Stimulated activated naive B cell treated with anti-CD40 and anti-IgM and Interleukin-4, amounts not matched to agents 10 μg/mL and 1 μg/mL and 100 μg/mL, for 72 hours (primary cell): ENCODE measurements at places on chromosomes 7 and 10.

DNA sequence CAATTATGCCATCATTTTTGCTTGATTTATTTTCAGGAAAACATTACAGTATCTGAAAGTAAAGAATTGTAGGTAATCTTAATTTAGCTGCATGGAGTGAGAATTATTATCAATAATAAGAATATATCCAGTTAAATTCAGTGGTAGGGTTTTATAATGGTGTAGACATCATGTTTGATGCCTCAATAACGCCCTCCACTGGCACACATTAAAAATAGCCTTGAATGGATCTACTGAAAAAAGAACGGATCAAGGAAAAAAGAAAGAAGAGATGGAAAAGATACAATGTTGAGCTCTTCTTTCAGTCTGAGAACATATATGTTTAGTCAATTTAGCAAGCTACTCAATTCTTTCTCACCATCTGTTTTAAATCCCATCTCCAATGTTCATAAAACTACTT, 319.2 kb downstream of the CDC14C start:
- DNase-seq = no peak
- H3K4me3 ChIP-seq = no peak overlapping the region
- H3K4me1 ChIP-seq = no peaks in the 10 kb centered on the region
- H3K36me3 ChIP-seq = no peaks in the 10 kb centered on the region
- H3K27ac ChIP-seq = no peak overlapping the region
- H3K27me3 ChIP-seq = no peaks in the 10 kb centered on the region

DNA sequence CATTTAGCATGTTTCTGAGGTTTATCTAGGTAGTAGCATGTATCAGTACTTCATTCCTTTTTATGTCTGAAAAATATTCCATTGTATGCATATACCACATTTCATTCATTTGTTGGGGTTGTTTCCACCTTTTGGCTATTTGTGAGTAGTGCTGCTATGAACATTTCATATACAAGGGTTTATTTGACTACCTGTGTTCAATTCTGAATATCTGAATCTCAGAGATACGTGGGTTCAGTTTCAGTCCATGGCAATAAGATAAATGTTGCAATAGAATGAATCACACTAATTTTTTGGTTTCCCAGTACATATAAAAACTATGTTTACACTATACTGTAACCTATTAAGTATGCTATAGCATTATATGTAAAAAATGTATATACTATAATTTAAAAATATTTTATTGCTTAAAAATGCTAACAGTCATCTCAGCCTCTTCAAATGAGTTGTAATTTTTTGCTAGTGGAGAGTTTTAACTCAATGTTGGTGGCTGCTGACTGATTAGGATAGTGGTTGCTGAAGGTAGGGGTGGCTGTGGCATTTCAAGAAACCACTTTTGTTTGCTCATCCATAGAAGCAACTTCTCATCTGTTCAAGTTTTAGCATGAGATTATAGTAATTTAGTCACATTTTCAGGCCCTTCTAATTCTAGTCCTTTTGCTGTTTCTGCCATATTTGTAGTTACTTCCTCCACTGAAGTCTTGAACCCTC, 13.9 kb downstream of the PLEKHA1 start:
- no peak for DNase-seq
- H3K36me3 ChIP-seq = peaks cover 10% of the 10 kb centered on the region
- no peaks in the 10 kb centered on the region for H3K27me3 ChIP-seq
- H3K4me1 ChIP-seq = peaks cover 18% of the 10 kb centered on the region
- H3K4me3 ChIP-seq = no peak overlapping the region
- H3K27ac ChIP-seq = no peak overlapping the region

DNA sequence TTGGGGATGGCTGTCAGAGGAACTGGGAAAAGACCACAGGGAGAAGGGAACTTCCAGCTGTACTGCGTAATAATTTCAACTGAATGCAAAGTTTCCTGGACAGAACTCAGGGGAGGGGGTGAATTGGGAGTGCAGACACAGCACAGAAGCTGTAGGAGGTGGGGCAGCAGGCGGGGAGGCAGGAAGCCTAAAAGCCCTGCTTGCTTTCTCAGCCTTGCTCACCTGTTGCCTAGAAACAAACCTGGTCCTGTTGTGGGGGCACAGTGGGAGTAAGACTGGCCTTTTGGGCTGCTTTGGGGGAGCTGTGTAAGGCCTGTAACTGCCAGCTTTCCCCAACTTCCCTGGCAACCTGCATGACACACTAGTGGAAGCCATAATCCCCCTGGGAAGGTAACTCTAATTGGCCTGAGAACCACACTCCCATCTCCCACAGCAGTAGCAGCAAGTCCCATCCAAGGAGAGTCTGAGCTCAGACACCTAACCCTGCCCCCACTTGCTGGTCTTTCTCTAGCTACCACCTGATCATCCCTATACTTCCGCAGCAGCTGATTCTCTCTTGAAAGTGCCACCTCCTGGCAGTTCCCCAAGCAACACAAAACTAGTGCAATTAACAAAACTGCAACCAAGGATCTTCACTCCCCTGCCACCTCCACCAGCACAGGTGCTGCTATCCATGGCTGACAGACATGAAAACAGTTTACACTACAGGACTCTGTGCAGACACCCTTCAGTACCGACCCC, 1239.3 kb downstream of the SORCS1 start:
- no peak overlapping the region for H3K4me3 ChIP-seq
- H3K4me1 ChIP-seq = no peaks in the 10 kb centered on the region

DNA sequence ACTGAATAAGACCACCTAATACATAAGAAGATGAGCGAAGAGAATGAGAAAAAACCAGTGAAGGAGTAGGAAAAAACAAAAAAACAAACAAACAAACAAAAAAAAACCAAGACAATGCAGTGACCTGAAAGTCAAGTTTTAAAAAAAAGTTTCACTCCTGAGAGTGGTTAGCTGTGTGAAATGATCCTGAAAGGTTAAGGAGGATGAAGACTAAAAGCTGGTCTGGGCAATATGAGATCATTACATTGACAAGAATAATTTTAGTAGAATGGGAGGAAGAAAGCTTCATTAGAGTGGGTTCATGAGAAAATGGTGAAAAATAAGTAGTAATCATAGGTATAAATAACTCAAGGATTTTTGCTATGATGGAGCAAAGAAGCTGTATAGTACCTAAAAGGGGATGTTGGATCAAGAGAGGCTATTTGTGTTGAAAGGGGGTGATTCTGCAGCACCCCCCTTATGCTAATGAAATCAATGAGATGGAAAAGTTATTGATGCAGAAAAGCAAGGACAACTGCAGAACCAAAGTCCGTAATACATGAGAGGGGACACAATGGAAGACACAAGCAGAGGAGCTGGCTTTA, 80.2 kb downstream of the KMT2C start:
- peaks cover 47% of the 10 kb centered on the region for H3K36me3 ChIP-seq
- peaks cover 18% of the 10 kb centered on the region for H3K4me1 ChIP-seq
- no peak overlapping the region for H3K27ac ChIP-seq
- peak overlapping the region; percentile 5 for H3K4me3 ChIP-seq
- no peak for DNase-seq
- H3K27me3 ChIP-seq = no peaks in the 10 kb centered on the region

GRCh38 chr7:141956084-141956483, 9.3 kb upstream of the CLEC5A start:
- H3K36me3 ChIP-seq = no peaks in the 10 kb centered on the region
- no peak for DNase-seq
- no peak overlapping the region for H3K27ac ChIP-seq
- H3K4me1 ChIP-seq = peaks cover 13% of the 10 kb centered on the region
- H3K27me3 ChIP-seq = no peaks in the 10 kb centered on the region
- no peak overlapping the region for H3K4me3 ChIP-seq

- no peak for DNase-seq
- no peak overlapping the region for H3K27ac ChIP-seq
- H3K27me3 ChIP-seq = peaks cover 9% of the 10 kb centered on the region
Measured at GRCh38 chr10:30018496-30018895, 40.9 kb downstream of the JCAD start.

GRCh38 chr7:86647385-86648094, 3.8 kb downstream of the GRM3 start:
- H3K4me1 ChIP-seq = no peaks in the 10 kb centered on the region
- no peak overlapping the region for H3K4me3 ChIP-seq
- peaks cover 19% of the 10 kb centered on the region for H3K27me3 ChIP-seq
- H3K27ac ChIP-seq = no peak overlapping the region
- DNase-seq = no peak
- no peaks in the 10 kb centered on the region for H3K36me3 ChIP-seq

- H3K27ac ChIP-seq = no peak overlapping the region
- H3K36me3 ChIP-seq = no peaks in the 10 kb centered on the region
- no peaks in the 10 kb centered on the region for H3K27me3 ChIP-seq
- DNase-seq = no peak
Measured at GRCh38 chr7:20306180-20306946, 24.3 kb upstream of the ITGB8 start.

DNA sequence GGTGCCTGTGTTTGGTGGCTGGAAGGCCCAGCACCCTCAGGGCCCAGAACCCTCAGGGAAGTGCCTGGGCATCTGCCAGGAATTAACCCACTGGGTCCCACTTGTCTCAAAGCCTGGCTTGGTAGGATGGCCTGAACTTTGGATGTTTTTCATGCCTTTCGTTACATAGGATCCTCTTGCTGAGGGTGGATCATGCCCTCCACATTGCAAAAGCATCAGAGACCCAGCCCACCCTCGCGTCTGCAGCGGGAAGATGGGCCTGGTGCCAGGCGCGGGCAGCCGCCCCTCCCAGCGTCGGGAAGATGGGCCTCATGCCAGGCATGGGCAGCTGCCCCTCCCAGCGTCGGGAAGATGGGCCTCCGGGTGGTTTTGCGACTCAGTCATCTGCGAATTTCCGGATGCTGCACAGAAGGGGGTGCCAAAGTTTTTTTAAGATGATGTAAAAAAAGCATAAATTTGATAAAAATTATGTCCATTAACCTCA, 51.9 kb upstream of the PRKAR1B start:
- no peaks in the 10 kb centered on the region for H3K27me3 ChIP-seq
- no peaks in the 10 kb centered on the region for H3K4me1 ChIP-seq
- no peak overlapping the region for H3K27ac ChIP-seq
- DNase-seq = no peak

GRCh38 chr7:41224063-41224763, 478.7 kb downstream of the INHBA start:
- DNase-seq = no peak
- peaks cover 5% of the 10 kb centered on the region for H3K27me3 ChIP-seq
- H3K4me3 ChIP-seq = no peak overlapping the region
- H3K27ac ChIP-seq = no peak overlapping the region

DNA sequence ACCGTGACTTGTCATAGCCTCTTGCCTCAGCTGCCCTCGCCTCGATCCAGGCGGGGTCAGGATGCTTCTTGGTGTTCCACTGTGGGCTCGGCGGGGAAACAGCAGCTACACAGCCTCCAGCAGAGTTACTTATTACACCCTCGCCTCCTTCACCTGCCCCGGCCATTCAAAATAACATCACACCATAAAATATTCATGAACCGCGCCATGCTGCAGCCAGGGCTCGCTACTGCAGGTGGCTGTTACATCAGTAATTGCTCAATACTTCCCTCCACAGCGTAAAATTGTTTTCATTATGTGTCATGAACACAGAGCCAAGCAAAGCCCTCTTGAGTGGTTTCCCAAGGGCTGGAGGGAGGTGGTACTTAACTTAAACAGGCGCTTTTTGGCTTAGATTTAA, 241.5 kb upstream of the SP8 start:
- no peaks in the 10 kb centered on the region for H3K4me1 ChIP-seq
- no peak for DNase-seq
- H3K4me3 ChIP-seq = no peak overlapping the region
- no peaks in the 10 kb centered on the region for H3K27me3 ChIP-seq
- H3K27ac ChIP-seq = no peak overlapping the region

- DNase-seq = no peak
- H3K4me3 ChIP-seq = no peak overlapping the region
- H3K27me3 ChIP-seq = peaks cover 4% of the 10 kb centered on the region
- H3K4me1 ChIP-seq = no peaks in the 10 kb centered on the region
Measured at GRCh38 chr10:30207485-30208052, 141.5 kb downstream of the MTPAP start.

DNA sequence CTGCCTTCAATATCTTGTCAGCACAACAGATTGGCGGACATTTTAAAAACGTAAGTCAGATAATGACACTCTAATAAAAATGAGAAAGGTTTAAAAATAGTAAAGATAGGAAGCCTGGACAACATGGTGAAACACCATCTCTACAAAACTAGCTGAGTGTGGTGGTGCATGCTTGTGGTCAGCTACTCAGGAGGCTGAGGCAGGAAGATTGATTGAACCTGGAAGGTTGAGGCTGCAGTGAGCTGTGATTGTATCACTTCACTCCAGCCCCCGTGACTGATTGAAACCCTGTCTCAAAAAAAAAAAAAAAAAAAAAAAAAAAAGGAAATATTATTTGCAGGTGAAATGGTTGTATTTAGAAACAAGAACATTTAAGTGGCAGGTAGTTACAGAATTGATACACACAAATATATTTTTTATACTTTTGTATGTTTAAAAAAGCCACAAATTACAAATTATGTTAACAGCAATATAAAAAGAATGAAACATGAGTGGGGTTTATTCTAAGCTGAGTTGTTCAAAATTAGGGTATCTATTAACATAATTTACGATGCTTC, 141.9 kb downstream of the ADK start:
- no peaks in the 10 kb centered on the region for H3K27me3 ChIP-seq
- no peak overlapping the region for H3K27ac ChIP-seq
- H3K4me1 ChIP-seq = peaks cover 36% of the 10 kb centered on the region

- peaks cover 49% of the 10 kb centered on the region for H3K36me3 ChIP-seq
Measured at GRCh38 chr7:47318395-47319182, 263.3 kb downstream of the TNS3 start.

- no peak for DNase-seq
- H3K4me3 ChIP-seq = no peak overlapping the region
- H3K27ac ChIP-seq = no peak overlapping the region
- peaks cover 9% of the 10 kb centered on the region for H3K4me1 ChIP-seq
Measured at GRCh38 chr7:155788616-155789000, 23.7 kb downstream of the SHH start.

DNA sequence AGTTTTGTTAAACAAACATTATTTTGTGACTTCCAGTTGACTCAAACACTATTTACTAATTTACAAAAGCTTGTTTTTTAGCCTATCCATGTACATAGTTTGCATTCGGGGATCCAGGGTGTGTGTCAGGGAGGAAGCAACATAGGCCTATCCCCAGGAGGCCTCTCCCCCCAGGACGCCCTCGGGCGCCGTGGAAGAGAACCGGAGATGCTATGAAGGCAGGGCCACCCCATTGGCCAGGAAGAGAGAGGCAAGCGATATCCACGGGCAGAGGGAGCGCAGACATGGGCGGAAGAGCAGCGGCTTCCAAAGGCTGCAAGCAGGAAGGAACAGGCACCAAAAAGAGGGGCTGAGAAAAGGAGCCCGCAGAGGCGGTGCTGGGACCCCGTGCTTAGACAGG, 38.3 kb upstream of the EGFR start:
- H3K27ac ChIP-seq = no peak overlapping the region
- H3K36me3 ChIP-seq = no peaks in the 10 kb centered on the region
- no peak overlapping the region for H3K4me3 ChIP-seq
- no peaks in the 10 kb centered on the region for H3K27me3 ChIP-seq
- no peak for DNase-seq

- H3K4me3 ChIP-seq = no peak overlapping the region
- H3K27me3 ChIP-seq = peaks cover 10% of the 10 kb centered on the region
- no peak overlapping the region for H3K27ac ChIP-seq
- no peaks in the 10 kb centered on the region for H3K36me3 ChIP-seq
Measured at GRCh38 chr10:126423732-126424491, 35.6 kb upstream of the ADAM12 start.

- peaks cover 28% of the 10 kb centered on the region for H3K4me1 ChIP-seq
- H3K4me3 ChIP-seq = peak overlapping the region; percentile 13
- H3K36me3 ChIP-seq = no peaks in the 10 kb centered on the region
- no peak overlapping the region for H3K27ac ChIP-seq
Measured at GRCh38 chr7:155809947-155810769, 2.1 kb downstream of the SHH start.
